Neural crest cell (in vitro differentiated cells): ENCODE measurements at places on chromosomes 12 and 14.

- no peak for DNase-seq
Measured at GRCh38 chr12:32148372-32148771, 41.7 kb downstream of the BICD1 start.

DNA sequence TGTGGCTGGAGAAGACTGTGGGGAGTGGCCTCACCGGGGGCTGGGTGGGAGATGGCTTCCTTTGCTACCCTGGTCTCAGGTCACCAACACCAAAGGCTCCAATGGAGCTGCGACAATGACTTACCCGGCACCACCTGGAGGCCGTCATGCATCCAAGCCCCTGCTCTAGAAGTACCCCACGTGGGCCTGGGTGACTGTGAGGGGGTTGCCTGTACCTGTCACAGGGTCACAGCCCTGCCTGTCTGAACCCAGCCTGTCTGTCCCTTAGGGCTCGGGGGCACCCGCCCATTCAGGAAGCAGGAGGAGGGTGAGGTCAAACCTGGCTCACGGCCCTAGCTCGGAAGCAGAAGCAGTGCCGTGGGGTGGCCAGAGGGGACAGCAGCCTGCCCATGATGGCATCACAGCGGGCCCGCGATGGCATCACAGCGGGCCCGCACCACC, 18.9 kb downstream of the ABCB9 start:
- DNase-seq = no peak

- no peak for DNase-seq
Measured at GRCh38 chr14:73237786-73238423, 599 bp downstream of the PAPLN start.

- DNase-seq = no peak
Measured at GRCh38 chr12:53286448-53286847, 8.9 kb upstream of the PFDN5 start.

DNA sequence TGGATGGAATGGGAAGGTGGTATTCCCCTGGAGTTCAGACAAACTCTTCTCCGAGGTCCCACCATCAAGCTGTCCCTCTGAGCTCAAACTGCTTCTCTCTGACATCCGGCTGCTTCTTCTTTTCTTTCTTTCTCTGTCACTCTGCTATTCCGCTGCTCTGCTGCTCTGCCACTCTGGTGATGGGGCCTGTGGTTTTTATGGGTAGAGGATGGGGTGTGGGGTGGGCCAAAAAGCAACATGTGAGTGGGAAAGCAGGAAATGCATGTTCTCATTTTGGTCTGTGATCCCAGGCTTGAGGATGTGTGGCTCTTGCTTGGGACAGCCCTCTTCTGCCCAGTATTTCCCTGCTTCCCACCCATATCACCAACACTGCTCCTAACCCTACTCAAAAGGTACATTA, 30.6 kb downstream of the CLECL1 start:
- no peak for DNase-seq

DNA sequence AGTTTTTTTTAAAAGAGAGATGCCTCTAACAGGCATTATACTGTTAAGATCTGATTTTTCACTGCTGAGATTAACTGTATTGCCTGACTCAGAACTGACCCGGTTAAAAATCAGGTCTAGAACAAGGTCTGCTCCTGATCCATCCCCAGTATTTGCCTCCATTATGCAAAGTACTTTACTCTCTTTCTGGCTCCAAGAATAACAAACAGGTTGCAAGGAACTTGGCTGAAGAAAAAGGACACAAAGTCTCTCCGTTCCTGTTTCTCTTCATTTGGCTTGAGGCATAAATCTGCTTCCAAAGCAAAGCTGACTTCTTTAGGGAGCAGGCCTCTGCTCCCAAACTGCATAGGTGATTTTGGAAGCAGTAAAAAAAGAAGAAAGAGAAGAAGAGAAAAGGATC, 199.3 kb upstream of the PDZRN4 start:
- DNase-seq = no peak

DNA sequence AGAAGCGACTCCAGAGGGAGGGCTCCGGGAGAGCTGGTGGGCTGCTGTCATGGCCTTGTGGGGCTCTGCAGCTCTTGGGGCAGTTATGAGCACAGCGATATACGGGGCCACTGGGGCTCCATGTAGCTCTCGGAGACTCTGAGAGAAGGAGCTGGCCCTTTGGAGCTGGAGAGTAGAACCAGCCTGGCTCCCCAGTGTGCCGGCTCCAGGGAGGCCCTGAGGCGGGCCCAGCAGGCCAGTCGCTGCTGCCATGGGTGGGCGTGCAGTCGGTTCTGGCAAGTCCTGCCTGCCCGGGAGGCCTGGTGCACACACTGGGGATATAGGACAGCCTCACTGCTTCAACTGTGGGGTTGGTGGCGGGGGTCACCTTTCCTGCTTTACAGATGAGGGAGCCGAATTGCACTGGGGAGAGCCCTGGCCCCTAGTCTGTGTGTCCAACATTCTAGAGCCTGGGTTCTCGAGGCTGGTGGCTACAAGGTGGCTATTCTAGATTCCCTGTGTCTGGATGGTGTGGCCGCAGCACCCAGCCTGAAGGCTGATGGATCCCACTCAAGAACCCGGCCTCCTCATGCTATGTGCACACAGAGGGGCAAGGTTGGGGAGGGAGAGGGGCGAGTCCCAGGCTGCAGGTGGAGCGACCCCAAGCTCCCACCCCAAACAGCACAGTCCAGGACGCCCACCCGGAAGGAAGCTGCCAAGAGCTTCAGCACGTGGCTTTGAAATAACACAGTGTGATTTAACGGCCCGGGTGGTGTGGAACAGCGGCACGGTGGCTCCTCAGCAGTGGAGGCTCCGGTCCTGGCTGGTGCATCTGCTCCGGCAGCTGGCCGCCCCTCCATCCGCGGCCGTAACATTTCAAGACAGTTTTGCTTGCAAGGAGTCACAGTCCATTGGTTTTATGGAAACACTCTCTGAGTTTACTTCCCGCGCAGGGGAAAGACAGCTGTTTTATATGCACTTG, 188.3 kb upstream of the C14orf180 start:
- DNase-seq = no peak
